ENCODE measurements at places on chromosomes 2 and 18.

DNA sequence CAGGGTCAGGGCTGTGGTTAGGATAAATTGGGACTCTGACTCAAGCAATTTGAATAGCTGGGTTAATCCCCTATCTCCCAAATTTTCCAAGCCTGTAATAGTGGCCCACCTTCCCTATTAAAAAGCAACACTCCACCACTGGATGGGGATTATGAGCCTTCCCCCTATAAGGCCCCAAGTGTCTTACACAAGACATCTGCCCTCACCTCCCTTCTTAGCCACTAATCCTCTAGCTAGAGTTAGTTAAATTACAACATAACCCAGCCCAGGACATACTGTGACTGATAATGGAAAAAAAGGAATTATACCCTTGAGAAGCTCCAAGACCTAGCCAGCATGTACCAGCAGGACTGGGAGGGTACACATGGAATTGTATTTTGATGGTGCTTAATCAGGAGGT, 190.4 kb downstream of the NRP2 start:
- DNase-seq: no peak

DNA sequence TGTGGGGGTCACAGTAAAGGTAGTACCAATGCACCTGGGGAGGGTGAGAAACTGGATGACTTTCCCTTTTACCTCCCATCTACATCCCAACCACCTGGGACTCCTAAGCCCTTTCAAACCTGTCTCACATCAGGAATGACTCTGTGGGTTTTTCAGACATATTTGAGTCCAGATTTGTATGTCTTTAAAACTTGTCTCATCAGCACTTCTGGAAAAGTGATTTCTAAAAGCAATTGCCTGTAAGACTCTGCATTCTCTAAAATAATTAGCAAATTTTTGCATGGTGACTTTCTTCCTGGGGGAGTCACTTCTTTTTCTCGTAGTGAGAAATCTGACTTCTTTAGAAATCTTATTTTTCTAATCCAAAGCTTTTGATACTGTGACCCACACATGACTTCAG, 1553.0 kb upstream of the PIK3C3 start:
- DNase-seq: no peak

DNA sequence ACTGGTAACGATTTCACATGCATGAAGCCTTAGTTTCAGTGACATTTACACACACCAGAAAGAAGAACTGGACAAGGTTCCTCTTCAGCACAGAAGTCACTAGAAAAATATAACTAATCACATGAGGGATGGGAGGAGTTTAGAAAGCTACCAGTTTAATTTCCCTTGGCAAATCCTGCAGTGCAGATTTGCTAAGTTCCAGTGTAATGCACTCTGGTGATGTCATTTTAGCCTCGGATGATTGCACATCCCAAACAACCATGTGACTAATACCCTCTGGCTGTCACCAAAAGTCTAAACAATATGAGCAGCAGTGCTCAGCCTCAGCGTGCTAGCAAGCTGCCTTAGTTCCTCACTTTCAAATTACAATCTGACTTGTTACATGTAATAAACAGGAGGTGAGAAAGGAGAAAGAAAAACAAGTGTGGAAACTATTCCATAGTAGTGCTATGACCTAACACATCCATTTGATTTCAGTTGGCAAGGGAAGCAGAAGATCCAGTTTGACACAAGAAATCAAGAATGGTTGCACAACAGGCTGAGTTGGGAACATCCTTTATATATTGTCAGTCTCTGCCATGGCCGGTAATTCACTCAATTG, 35.3 kb upstream of the PPP1CB start:
- DNase-seq: peak; percentile 51

DNA sequence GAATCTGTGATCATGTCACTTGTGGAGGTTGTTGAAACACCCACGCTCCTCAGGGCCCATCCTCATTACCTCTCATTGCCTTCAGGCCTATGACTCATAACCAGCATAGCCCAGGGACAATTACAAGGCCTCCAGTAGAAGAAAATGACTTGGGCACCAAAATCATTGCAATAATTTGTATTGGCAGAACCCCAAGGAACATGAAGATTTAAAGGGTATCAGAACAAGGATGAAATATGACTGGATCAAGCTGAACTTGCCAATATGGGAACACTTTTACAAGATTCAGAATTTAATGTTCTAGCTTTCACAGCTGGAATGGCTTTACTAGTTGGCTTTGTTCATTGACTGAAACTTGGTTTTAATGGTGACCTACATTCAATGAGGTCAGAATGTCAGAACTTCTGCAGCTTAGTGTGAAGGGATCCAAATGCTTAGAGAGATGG, 156.4 kb downstream of the COPS8 start:
- DNase-seq: no peak

DNA sequence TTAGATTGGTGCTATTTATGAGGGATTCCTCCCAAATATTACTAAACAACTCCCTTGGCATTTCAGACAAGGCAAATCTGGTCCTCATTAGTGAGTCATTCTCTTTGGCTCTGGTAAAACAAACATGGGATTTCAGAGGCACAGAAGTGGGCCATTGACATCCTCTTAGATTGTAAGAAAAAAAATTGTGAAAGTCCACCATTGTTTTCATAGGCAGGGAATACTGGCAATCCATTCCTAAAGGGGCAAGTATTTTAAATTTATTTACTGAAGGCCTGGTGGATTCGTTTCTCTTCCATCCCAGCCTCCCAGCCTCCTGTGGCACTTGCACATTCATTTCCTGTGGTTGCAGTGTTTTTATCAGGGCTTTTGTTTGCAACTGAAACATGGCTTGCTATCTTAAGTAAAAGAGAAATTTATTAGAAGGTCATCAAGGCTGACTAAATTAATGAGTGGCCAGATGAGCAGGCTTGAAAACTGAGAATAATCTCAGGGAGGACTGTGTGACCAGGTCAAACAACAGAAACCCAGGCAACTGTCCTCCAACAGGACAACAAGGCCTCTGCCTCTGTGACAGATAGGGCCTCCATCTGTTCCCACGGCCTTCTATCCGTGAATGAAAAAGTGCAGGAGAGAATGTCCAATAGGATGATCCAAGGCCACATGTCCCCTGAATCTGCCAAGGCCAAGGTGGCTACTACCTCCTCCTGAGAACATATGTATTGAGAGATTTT, 23.1 kb upstream of the TNFAIP6 start:
- peak; percentile 92 for DNase-seq

DNA sequence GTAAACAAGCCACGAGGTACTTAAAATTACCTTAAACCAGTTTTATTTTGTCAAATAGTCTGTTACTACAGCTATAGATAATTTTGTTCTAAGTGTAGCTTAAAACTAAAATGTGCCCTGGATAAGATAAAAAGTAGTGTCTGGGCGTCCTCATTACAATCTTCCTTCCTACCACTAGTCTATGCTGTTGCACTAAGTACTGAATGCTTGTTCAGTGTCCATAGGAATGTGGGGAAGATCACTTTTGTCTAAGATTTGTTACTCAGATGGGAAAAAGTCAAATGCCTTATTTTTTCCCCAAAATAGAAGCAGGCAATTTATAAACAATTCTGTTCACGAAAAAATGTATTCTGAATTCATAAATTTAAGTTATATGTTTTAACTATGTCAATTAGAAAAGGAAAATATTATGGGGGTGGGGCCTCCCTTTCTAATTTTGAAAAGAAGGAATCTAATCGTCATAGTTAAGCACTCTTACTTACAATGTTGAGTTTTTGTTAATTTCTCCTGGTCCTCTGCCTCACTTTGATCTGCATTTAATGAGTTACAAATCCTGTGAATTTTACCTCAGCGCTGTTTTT, 140.4 kb upstream of the VRK2 start:
- DNase-seq: peak; percentile 75

DNA sequence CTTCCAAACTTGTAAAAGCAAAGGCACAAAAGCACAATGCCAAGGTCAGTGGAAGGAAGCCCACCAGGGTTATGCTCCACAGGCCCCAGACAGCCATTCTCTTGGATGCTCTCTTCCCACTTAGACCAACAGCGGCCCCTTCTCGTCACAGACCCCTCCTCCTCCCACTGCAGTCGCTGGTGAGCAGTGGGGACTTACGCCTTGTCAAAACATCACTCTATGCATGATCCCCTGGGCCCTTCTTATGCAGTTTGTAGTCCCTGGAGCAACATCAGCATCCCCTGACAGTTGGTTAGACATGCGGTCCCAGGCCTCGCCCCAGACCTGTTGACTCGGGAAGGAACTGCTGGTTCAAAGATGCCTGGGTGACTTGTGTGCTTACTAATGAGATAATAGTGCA, 376.0 kb upstream of the KLHL29 start:
- DNase-seq: no peak

- DNase-seq: no peak
These were observed 204.1 kb upstream of the HAAO start for GRCh38 chr2:42996528-42996927.

DNA sequence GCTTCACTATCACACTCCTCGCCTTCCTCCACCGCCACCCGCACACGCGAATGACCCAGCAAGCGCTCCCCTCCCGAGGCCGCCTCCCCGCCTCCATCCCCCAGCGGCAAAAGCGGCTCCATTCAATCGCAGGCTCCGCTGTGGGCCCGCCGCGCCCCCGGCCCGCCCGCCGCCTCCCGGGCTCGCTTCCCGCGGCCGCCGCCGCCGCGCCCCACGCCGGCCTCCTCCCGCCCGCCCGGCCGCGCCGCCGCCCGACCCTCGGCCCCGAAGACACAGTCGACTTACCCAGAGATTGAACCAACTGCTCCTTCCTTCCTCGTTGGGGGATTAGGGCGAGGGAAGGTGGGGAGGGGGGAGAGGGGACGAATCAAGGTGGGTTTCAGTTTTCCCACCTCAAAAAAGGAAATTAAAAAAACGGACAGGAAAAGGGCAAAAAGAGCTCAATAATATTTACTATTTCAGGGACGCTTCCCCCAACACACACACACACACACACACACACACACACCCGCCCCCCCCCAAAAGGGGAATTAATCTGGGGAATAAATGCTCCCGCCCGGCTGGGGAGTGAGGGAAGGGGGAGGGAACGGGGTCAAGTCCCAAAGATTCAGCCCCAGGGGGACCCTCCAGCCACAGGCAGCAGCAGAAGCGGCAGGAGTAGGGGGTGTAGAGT, 743 bp downstream of the XPO1 start:
- DNase-seq: no peak

- no peak for DNase-seq
These were observed 1.5 kb downstream of the ASNSD1 start for GRCh38 chr2:189662669-189663226.

DNA sequence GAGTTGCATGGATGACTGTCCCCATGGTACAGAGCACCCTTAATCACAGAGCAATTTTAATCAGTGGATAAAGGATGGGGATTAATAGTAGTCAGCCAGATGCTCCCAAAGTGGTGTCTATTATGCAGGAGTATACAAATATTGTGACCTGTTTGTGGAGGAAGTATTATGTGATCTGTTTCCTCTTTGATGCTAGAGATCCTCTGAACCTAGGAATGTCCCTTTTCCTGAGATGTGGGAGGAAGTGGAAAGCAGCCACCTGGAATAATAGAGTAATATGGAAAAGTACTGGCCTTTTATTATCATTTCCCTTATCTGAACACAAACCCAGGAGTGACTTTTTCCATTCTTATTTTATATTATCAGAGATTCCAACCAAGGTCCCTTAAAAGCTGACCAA, 94.2 kb upstream of the EFEMP1 start:
- DNase-seq: no peak

GRCh38 chr2:71453404-71454220, at the start of gene DYSF:
DYSF (plus strand) TSS chr2:71453561.
- DNase-seq: no peak

DNA sequence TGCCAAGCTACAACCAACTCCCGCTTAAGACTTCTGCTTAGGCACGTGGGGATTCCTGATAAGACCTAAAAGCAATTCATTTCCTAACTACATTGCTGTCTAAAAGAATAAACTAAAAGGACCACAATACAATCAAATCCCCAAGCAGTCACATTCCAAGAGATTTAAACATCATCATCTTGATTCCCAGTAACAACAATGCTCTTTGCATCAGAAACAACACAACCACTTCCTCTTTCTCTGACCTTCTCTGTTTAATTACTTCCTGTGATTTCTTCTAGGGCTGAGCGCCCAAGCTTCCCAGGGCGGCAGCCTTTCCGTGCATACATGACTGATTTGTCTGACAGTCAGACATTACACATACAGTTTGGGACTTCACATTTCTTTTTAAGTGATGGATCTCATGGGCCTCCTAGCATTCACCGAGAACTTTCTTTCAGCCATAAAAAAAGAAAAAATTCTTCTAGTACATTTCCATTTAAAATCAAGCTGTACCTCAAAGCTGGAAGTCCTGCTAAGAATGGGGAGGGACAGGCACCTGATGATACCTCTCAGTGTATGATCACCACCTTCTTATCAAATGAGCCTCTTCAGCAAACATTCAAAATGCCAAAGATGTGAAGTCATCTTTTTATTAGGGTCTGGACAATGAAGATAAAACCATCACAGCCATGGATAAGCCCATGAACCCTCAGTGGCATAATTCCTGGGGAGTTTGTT, 11.5 kb downstream of the SPRED2 start:
- DNase-seq: peak; percentile 83

- DNase-seq: peak; percentile 11
These were observed 89.0 kb downstream of the LPIN1 start for GRCh38 chr2:11835403-11835802.

DNA sequence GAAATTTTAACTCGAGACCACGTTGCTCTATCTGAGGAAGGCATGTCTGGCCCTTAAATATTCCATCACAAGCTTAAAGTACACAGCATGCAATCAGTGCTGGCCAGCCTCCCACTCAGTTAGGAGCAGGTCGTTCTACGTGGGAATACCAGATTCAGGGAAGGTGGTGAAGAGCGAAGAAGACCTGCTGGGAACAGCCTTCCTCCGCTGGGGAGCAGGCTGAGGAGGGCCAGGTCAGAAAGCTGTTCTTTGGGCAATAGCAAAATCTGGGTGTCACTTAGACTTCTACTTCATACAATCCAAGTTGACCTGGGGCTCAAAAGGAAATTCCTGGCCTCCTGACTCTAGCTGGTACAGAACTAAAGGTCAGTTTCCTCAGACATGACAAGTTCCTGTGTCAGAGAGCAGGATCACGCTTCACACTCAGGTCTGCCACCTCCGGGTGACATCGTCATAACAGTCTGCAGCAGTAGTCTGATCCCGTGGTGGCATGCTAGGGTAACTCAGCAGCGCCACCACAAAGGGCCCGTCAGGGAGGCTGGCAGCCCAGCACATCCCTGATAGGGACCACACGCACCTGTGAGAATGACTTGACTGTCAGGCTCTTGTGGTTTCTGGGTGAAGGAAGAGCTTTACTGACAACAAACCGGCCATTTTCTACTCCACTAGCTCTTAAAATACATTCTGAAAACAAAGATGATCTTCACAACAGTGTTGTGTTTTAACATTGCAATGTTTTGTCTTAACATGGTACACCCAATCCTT, 35.2 kb upstream of the NAPG start:
- no peak for DNase-seq

All from COLO829 (cell line).